ENCODE measurements at places on chromosomes 16 and 17.

GRCh38 chr17:18990331-18990730, 14.2 kb downstream of the FAM83G start:
- DNase-seq = no peak

GRCh38 chr16:19842426-19843157, 42.1 kb downstream of the GPRC5B start:
- no peak for DNase-seq

- DNase-seq = no peak
Measured at GRCh38 chr17:6352801-6353560, 81.9 kb downstream of the AIPL1 start.

GRCh38 chr16:46972429-46973206, 856 bp downstream of the DNAJA2 start:
- DNase-seq = no peak

GRCh38 chr17:61454381-61455323, 2.4 kb downstream of the TBX4 start:
- DNase-seq = no peak

DNA sequence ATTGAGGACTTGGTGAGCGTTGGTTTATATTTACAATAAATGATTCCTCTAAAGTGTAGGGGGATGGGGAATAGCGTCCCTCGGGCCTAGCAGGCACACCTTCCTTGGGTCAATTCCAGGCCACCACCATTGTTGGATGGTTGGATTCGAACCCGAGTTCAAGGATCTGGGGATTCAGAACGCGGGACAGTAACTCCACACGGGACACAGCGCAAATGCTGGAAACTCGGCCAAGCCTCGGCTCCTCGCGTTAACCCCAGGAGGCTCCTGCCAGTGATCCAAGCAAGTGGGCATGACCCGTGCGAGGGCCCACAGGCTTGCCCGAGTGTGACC, 613 bp downstream of the B9D1 start:
- no peak for DNase-seq

GRCh38 chr16:50692644-50692998, 785 bp upstream of the NOD2 start:
- DNase-seq = no peak

DNA sequence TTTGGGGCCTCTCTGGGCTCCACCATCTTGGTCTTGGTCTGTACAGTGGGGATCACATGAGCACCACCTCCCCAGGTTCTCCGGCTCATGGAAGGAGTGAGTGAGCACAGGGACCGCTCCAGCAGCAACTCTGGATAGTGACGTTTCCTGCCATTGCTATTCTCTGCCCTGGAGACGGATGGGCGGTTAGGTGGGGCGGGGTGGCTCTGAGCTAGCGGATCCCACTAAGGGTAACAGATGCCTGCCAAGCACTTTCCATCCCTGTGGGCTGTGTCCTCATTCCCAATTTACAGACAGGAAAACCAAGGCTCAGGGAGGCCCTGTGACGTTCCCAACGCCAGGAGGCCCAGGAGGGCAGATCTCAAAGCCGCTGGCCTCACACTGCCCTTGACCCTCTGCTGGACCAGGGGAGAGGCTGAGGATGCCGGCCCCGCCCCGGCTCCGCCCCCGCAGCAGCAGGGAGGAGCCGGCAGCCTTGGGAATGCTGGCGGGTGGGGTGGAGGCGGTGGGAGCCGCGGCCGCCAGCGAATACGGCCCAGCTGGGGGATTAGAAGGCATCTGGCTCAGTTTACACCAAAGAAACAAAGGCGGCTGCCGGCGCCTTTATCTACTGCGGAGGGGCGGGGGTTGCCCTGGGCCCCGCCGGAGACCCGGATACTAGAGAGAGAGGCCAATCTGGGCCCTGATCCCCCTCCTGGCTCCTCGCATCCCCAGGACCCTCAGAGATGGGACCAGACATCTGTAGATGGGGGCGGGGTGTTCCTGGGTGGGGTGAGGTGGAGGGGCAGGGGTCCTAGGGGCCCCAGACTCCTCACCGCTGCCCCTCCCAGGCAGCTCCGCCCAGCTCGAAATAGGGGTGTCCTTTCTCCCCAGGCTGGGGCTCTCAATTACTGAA, 122.3 kb upstream of the CIBAR2 start:
- DNase-seq = no peak

- DNase-seq = no peak
Measured at GRCh38 chr16:70749006-70749678, 51.8 kb downstream of the VAC14 start.

GRCh38 chr17:21241564-21241963, 11.6 kb downstream of the NATD1 start:
- no peak for DNase-seq

DNA sequence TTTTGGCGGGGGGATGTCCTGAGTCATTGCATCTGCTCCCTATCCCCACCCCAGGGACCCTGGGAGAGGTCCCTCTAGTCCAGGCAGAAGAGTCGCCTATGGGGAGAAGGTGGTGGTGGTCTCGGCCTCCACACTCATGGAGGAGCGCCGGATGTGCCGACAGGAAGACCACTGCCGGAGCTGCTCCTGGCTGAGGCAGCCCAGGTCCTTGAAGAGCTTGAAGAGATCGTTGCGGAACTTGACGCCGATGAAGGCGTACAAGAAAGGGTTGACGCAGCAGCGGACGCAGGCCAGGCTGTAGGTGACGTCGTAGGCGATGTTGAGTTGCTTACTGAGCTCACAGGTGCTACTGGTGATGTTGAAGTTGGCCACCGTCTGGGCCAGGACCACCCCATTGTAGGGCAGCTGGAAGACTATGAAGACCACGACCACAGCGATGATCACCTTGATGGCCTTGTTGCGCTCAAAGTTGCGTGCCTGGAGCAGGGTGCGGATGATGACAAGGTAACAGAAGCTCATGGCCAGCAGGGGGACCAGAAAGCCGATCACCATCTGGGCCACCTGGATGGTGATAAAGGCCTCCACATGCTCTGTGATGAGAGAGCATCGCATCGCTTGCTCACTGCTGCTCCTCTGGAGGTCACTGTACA, 10.5 kb downstream of the CCR7 start:
- DNase-seq = no peak

GRCh38 chr17:77487211-77487629, 346.5 kb downstream of the SEC14L1 start:
- DNase-seq = no peak

GRCh38 chr16:1002399-1003166, 21.0 kb downstream of the SOX8 start:
- peak; percentile 46 for DNase-seq

DNA sequence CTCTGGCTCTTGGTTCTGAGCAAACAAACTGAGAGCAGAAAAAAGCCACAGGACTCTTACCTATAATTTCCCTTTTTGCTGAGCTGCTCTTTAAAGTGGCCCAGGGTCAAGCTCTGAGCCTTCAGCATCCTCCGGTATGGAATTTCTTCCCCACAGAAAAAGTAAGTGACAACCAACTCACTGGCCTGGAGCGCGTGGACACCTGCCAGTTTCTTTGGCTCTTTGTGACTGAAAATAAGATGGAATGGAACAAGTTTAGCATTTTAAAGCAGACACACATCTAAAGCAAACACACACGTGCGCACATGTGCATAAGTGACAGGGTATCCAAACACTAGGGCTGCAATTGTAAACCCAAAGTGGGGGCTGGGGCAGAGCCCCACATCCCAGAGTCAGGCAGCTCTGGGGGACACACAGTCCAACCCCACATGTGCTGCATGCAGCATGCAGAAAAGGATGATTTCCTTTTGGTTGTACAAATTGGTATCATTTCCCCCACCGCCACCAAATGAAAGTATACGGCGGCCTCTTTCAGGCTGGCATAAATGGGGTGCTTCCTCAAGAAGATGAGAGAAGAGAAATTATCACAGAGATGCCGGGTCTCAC, 27.5 kb downstream of the AXIN2 start:
- DNase-seq = no peak

GRCh38 chr16:82653550-82654511, 27.1 kb downstream of the CDH13 start:
- no peak for DNase-seq

GRCh38 chr17:71334048-71334751, 786.6 kb upstream of the SOX9 start:
- no peak for DNase-seq

DNA sequence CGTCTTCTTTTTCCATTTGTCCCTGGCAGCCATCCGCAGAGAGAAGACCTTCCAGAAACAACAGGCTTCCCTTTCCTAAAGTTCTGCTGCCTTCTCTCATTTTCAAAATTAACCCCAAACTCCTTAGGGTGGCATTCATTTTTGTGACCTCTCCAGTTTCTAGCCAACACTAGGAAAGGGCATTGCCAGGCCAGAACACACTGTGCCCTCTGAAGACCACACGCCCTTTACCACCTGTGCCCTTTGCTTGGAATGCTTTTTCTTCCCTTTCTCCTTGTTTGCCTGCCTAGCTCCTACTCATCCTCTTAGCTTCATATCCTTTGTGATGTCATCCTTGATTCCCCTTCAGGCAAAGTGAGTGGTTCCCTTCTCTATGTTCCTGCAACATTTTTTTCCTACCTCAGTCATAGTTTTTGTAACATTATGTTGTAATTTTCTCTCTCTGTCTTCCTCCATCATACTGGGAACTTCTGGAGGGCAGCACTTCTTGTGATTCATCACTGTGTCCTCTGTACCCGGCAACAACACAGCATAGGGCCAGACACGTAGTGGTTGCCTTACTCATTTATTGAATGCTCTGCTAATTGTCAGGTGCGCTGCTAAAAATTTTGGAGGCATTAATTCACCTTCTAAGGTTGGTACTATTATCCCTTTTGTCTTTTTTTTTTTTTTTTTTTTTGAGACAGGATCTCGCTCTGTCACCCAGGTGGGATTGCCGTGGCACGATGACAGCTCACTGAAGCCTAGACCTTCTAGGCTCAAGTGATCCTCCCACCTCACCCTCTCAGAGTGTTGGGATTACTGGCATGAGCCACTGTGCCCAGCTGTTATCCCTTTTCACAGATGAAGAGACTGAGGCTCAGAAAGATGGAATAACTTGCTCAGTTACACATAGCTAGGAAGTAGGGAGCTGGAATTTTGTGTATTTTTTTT, 1.0 kb downstream of the KAT8 start:
- no peak for DNase-seq

- DNase-seq = no peak
Measured at GRCh38 chr17:11461993-11462548, 136.2 kb upstream of the DNAH9 start.

DNA sequence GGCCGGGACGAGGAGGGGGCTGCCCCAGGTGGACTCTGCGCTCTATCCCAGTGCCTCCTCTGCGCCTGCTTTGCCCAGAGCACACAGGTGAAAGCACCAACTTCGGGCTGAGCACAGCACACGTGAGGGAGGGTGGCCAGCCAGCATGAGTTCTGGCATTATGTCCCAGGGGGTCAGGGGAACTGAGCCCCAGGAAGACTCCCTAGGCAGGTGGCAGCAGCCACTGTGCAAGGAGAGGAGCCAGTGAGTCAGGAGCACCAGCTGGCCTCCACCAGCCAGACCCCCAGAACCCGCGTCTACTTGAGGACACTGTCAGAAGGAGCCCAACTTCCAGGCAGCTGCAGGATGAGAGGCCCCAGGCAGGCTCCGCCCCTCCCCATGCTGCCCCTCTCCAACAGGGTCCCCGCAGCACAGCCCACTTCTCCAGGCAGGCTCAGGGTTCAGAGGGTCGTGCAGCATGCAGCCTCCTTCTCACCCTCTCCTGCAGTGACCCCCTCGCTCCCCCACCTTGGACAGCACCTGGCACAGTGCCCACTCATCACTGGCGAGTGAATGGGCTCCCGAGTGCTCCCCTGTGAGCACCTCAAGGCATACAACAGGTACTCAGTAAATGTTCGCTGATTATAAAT, 44.2 kb upstream of the RASD1 start:
- DNase-seq = no peak

DNA sequence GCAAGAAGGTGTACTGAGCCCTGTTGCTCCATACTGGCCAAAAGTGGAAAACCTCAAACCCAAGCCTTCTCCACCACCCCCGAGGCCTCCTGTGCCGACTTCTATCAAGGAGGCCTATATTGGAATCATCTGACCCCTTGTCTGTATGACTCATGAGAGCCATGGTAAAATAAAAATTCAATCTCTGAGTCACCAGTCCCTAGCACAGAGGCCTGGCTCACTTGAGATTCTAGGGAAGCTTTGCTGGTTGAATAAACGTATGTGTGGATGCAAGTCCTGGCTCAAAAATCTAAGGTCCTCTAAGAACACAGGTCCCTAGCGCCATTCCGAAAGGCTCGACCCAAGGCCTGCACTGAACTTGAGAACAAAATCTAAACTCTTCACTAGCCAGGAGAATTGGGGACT, 15.0 kb downstream of the NSMCE1 start:
- no peak for DNase-seq

Measured in stimulated activated CD8-positive, alpha-beta memory T cell treated with anti-CD3 and anti-CD28 coated beads, Interleukin-7, amount 100 ng/mL, for 1 hour (primary cell).